ENCODE measurements at places on chromosomes 12 and 14. TPM values are rescaled to one million over a fixed set of nuclear protein-coding genes. Genes with fewer than 3 reads are reported as not detected.

The GLTP gene
- total RNA-seq, result 76.5 TPM

GRCh38 chr12:131155131-131155530 is 201.4 kb downstream of the ADGRD1 start:
- no peak for DNase-seq

DNA sequence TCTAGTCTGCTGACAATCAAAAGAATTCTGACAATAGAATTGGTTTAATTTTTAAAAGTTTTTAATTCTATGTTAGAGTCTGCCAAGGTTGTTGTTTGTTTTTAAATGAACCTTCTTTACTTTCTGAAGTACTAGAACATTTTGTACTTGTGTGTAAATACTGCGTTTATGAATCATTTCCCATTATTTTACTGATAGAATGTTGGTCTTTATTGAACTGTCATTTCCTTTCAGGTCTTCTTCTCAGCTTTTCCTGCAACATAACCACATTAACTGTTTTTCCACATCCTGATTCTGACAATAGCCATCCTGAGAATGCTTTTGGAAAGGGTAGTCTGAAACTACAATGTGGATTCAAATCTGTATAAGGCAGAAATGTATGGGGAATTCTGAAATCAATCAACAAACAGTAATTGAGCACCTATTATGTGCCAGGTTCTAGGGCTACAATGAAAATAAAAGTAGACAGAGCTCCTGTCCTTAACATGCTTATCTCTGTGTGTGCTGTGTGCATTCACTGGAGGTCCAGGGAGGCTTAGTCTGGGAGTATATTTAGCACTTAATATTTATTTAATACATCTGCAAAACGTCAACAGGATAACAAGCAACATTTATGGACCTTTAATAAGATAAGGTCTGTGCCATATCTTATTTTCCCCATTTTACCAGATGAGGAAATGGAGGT is 73.1 kb upstream of the SLC38A2 start:
- peak; percentile 56 for DNase-seq

- no peak for DNase-seq
These were observed 147.4 kb downstream of the AKAP6 start for GRCh38 chr14:32476532-32476931.

The RD3L gene
- not detected for total RNA-seq

GRCh38 chr12:176321-177181 is 37.4 kb downstream of the SLC6A12 start:
- peak; percentile 66 for DNase-seq

DNA sequence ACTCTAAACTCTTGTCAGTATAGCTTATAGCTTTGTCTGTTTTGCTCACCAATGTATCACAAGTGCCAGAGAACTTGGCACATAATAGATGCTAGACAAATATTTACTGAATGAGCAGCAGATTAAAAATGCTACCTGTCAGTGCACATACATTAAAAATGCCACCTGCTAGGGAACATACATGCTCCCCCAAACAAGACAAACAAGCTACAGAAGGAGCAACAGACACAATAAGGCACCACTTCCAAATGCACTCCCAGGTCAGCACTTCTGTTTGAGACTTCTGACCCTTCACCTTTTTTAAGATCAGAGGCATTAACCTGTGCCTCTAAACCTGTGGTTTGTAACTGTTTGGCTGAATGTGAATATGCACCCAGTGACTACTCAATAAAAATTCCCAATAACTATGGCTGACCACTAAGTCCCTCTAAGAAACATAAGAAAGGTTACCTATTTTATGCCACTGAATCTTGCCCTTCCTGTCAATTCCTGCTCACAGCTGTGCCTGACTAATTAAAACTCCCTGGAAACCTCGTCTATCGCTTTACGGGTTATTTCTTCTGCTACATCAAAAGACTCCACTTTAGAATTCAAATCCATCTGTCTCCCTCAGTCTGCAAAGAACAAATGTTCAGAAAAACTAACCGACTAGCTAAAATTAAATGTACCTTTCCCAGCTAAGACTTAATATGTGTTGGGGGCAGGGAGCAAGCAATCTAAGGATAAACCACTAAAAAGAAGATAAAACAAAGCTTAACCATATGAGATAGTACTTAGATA is 41.0 kb downstream of the HECTD4 start:
- DNase-seq, result no peak

GRCh38 chr14:51638071-51638944 is 13.4 kb upstream of the FRMD6 start:
- DNase-seq, result no peak

- no peak for DNase-seq
These were observed 103.0 kb downstream of the PEBP1 start for GRCh38 chr12:118238888-118239287.

DNA sequence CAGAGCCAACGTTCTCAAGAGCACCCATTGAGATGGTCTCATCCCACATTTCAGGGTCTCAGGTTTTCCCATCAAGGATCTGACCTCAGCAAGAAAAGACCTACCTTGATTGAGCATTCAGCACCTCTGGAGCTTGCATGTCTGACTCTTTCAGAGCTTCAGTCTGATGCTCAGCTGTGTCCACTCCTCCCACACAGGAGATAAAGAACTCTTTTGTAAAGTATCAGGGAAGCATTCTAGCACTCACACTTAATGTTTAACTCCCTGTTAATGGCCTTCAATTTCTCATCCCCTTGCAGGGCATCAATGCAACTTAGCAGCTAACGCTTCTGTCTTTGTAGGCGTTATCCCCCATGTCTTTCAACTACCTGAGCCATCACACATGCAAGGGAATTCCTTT is 124.1 kb downstream of the GALC start:
- DNase-seq, result no peak

DNA sequence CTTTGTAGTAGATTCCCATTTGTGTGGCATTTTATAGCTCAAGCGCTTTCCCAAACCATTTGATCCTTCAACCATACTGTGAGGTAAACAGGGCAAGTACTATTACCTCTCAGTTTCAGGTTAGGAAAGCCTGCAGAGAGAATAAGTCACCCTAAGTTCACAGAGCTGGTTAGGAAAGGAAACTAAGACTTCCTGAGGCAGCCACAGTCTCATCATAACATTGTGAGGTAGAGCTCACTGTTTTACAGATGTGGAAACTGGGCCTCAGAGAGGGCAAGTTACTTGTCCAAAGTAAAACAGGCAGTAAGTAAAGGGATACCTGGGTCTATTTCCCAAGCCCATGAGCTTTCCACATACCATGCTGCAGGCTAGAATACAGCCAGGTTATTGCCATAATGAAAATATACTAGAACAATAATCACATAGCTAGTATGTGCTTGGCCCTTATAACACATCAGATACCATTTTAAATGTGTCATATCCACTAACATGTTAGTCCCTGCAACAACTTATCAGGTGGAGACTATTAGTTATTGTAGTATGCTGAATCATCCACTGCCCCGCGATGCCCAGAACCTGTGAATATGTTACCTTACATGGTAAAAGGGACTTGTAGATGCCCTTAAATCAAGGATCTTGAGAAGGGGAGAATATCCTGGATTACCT is 150.9 kb upstream of the GRIP1 start:
- no peak for DNase-seq

GRCh38 chr12:1013618-1014489 is 22.8 kb downstream of the ERC1 start:
- DNase-seq, result peak; percentile 87

The BDKRB2 gene
- 0.03 TPM for total RNA-seq
